ENCODE measurements at places on chromosomes 11 and 22. TPM values are rescaled to one million over a fixed set of nuclear protein-coding genes. Genes with fewer than 3 reads are reported as not detected.

MOB2 gene
- total RNA-seq, result 22.6 TPM

C22orf15 gene
- total RNA-seq, result 0.29 TPM

OR52A1 gene
- total RNA-seq, result not detected

BEST1 gene
- total RNA-seq, result not detected

NFAM1 gene
- total RNA-seq, result 0.12 TPM

TRIM49 gene
- not detected for total RNA-seq

USP2 gene
- 0.22 TPM for total RNA-seq

CD3E gene
- total RNA-seq, result 630 TPM

SLC22A12 gene
- not detected for total RNA-seq

JHY gene
- 0.71 TPM for total RNA-seq

IFITM10 gene
- 0.32 TPM for total RNA-seq

PTS gene
- total RNA-seq, result 28.9 TPM

NXPE1 gene
- not detected for total RNA-seq

CDC42EP2 gene
- total RNA-seq, result 1.6 TPM

DRICH1 gene
- 0.34 TPM for total RNA-seq

LRRC56 gene
- total RNA-seq, result 2.2 TPM

ACP2 gene
- total RNA-seq, result 31.8 TPM

PRR5L gene
- total RNA-seq, result 56.6 TPM

MICAL2 gene
- total RNA-seq, result 619 TPM

MOGAT2 gene
- total RNA-seq, result not detected

ANO5 gene
- total RNA-seq, result not detected

MMP13 gene
- not detected for total RNA-seq

NOL12 gene
- total RNA-seq, result 67.8 TPM

Data from activated T-helper 1 cell treated with anti-CD3 and anti-CD28 coated beads, Interleukin-12 subunit alpha, Interleukin-12 subunit beta, Interleukin-2, Interleukin-4 antibody, amounts not matched to agents 30 ng/mL and 10 ng/mL and 1 ng/mL, durations not matched to agents 14 hours and 24 hours and 36 hours (primary cell).